ENCODE measurements at places on chromosomes 2 and 18.

GRCh38 chr2:103010751-103011150 is 248.9 kb downstream of the TMEM182 start:
- DNase-seq, result no peak

- no peak for DNase-seq
Measured at GRCh38 chr2:210203147-210203546, 22.1 kb downstream of the ACADL start.

- DNase-seq, result no peak
Measured at GRCh38 chr2:134232461-134232860, 21.4 kb upstream of the MGAT5 start.

DNA sequence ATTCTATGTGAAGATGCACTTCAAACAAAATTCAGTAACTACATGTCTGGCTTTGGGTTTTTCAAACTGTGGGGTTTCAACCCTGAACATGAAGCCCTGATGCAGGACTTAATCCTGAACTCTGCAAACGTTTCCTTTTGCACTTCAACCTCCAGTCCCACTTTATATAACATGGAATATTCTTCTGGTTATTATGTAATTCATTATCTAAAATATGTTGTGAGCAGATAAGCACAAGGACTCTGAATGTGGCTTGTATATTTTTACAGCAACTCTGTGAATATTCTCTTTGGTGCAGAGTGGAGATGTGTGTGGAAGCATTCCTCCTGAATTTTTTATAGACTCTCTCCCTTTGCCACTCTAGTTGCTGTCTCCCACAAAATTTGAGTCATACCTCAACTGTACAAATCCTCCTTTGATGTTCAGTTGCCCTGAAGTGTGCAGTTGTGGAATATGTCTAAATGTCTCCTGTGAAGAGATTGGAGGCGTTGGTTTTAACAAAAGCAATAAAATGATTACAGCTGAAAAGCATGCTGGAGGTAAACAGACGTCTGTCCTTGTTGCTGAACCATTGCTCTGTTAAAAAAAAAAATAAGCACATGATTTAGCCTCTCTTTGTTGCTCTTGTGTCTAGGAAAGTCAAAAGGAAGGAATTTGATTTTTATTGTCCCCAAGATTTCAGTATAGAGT is 205.1 kb upstream of the NRP2 start:
- no peak for DNase-seq

Measured in right forelimb (tissue), 1 donor.